Cardiac fibroblast (primary cell): ENCODE measurements at places on chromosomes 7 and 10.

GRCh38 chr10:44995914-44996669 is 4.6 kb upstream of the ZNF22 start:
- DNase-seq: peak; percentile 74

DNA sequence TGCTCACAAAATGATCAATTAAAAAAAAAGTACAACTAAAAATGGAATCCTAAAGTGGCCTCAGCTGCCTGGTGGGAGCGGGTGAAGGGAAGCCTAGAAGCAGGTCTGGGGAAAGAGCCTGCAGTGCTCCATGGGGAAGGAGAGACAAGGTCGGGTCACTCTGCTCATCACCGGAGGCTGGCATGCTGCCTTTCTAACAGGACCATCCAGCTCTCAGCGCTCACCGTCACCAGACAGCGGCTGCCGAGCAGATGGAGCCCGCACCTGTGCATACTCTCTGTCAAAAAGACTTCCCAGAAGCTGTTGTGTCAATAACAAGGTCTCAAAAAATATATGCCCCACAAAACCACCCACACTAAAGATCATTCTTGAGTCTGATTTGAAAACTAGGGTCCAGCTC is 112.8 kb downstream of the BAMBI start:
- no peak for DNase-seq

DNA sequence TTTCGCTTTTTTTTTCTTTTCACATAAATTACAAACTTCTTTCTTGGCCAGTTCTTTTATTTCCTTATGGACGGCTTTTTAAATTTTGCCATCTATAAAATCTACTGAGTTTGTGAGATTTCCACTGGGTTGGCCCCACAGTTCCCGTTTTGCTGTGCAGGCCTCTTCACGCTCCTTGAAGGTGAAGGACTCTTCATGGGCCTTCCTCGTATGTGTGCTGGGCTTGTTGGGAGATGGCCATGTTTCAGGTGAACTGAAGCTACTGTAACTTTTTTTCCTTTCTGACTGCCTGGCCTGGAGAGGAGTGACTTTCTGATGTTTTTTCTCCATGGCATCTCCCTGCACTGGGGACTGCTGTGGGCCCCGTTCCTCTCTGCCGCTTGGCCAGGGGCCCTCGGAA is 262.4 kb downstream of the COBL start:
- DNase-seq: no peak

DNA sequence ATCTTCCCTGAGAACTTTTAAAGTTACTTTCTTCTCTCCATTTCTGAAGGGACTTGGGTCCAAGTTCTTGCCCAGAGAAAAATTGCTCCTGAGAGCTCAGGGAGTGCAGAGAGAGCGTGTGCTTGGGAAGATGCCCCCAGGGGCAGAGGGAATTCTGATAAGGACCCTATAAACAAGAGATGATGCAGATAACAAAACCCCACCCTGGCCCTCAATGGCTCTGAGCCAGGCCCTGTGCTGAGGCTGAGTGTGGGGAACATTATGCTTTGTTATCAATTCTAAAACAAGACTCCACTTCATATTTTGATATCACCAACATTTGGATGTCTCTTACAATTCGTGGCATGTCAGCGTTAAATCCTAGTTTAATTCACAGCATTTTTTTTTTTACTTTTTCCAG is 34.4 kb upstream of the HABP2 start:
- DNase-seq: no peak

- no peak for DNase-seq
These were observed 94.2 kb downstream of the CD36 start for GRCh38 chr7:80732630-80733029.

DNA sequence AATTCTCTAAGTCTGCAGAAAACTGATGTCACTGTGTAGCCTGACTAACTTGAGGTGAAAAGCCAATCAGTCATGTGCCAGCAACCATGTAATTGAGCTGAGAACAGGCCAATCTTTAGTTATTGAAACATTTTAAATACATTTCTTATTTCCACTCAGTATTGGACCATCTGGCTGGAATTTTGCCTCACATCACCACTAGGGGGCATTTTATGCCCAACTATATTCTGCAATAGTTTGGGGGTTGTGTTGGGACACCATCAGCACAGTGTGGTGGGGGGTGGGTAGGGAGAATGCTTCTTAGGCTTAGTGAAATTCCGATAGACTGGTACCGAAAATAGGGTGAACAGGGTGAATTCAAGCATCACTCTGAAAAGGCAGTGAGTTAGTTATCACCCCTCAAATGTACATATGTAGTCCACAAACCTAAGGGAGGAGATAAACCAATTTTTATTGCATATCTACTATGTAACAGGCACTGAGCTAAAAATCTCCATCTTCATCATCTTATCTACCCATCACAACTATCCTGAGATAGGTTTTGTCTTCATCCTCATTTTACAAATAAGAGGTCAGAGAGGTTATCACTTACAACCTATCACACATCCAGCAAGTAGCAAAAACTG is 17.8 kb downstream of the NPSR1 start:
- DNase-seq: peak; percentile 32

- no peak for DNase-seq
These were observed 59.4 kb upstream of the EMX2 start for GRCh38 chr10:117483056-117483590.

GRCh38 chr7:5422396-5423305 is 983 bp downstream of the TNRC18 start:
- peak; percentile 39 for DNase-seq

DNA sequence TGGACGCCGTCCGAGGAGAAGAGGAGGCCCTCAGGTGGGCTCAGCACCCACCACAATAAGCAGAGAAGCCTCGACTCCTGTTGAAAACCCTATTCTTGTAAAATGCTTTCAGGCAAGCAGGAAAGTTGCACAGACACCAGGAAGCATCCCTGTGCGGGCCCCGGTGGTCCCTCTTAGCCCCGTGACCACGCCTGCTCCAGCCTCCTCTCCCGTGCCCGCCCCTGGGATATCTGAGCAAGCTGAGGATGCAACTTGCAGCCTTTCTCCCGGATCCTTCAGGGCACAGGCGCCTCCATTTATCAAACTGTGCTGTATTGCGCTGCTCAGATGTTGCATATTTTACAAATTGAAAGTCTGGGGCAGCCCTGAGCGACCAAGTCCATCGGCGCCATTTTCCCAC is 72.7 kb downstream of the CFAP46 start:
- no peak for DNase-seq

DNA sequence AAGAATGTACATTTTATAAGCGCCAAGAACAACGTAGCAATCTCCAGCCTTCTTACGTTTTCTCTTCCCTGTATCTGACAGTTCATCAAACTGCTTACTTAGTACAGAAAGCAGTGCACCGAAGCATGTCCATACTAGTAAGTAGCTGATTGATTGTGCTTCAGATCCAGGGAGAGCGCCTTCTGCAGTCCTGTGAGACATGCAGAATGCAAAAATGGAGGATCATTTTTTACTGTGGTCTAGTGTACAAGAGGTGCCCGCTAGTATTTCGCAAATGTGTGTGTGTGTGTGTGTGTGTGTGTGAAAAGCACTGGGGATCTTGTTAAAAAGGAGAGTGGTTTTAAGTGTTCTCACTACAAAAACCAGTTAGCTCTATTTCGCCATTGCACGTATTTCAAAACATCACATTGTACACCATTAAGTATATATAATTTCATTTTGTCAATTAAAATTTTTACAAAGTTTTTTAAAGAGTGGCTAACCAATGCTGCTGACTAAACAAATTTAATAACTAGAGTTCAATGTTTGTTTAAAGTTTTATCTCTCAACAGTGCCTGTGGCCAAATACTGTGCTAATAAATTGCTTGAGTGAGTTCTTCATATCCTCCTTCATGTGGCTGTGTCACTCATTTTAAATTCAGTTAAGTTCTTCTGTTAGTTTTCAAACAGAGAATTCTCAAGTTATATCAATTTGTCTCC is 99.6 kb downstream of the ZMYND11 start:
- DNase-seq: no peak

DNA sequence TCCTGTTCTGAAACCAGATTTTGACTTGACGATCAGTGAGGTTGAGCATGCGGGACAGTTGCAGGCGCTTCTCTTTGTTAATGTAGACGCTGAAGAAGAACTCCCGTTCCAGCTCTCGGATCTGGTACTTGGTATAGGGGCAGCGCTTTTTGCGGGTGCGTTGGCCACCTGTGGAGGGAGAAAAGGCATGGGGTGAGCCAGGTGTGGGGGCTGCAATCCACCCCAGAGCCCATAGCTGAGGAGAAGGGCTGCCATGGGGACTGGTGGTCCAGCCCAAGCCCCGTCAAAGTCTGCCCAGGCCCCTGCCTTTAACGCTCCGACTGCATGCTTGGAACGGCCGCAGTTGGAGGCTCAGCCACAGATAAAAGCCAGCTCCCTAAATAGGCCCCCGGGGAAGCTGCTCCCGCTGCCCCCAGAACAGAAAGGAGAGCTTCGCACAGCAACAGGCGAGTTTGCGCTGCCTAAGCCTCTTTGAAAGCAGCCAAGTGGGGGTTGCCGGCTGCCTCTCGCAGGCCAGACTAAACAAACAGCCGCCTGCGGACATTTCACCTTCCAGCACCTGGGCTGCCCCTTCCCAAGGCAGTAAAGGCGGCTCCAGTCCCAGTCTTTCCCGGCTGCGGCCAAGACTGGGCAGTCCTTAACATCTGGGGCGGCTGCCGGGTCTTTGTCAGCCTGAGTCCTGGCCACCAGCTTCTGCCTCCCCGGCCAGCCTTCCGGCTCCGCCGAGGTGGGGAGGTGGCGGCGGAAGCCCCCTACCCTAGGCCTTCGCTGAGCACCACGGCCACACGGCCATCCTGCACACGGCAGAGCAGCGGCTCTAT is 2.0 kb downstream of the HOXA11 start:
- DNase-seq: no peak

- no peak for DNase-seq
These were observed 194.8 kb downstream of the TMEM178B start for GRCh38 chr7:141268614-141269013.

DNA sequence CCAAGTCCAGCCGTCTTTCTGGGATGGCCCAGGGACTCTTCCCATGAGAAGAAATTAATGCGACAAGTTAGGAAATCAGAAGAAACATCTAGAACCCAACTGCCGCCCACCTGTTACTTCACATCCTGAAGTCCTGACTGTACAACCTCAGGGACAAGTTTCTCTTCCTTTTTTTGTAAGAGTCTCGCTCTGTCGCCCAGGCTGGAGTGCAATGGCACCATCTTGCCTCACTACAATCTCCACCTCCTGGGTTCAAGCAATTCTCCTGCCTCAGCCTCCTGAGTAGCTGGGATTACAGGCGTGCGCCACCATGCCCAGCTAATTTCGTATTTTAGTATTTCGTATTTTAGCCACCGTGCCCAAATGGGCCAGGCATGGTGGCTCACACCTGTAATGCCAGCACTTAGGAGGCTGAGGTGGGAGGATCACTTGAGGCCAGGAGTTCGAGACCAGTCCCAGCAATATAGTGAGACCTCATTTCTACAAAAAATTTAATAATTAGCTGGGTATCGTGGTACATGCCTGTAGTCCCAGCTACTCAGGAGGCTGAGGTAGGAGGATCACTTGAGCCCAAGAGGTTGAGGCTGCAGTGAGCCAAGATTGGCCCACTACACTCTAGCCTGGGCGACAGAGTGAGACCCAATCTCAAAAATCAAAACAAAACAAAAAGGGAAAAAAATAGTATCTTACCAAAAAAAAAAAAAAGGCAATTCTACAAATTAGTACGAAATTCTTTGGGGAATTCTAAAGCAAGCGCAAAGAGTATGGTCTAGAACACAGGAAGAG is 20.8 kb downstream of the LAT2 start:
- DNase-seq: no peak

- no peak for DNase-seq
These were observed 38.9 kb downstream of the POU6F2 start for GRCh38 chr7:39016609-39017008.

DNA sequence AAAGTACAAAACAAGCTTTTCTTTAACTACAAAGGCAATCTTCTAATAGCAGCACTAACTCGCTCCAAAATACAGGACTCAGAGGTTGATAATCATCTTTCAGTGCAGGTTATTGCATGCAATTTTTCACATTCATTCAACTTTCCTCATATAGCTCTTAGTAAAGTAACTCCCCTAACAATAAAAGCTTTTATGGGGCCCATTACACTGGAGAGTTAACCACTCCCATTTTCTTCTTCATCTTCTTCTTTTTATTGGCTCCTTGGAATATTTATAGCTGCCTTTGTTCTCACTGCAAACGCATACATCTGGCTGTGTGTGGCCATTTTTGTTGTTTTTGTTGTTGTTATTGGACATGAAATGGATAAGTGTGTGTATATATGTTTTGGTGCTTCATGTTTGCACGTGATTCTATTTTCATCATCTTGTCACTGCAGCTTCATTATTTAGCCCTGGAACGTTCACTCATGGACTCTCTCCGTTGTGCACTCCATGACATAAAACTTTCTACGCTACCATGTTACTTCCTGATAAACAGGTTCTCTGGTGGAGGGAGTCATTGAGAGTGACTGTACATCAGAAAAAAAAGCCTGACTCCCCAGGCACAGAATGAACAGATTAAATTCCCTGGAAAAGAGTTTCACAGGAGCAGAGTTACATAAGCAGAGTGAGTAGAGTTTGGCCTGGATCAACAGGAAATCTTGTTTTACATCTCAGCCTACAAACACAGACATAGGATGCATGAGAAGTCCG is 236.4 kb upstream of the SP4 start:
- DNase-seq: no peak

GRCh38 chr10:107653832-107654287 is 489.4 kb upstream of the SORCS1 start:
- DNase-seq: peak; percentile 59

DNA sequence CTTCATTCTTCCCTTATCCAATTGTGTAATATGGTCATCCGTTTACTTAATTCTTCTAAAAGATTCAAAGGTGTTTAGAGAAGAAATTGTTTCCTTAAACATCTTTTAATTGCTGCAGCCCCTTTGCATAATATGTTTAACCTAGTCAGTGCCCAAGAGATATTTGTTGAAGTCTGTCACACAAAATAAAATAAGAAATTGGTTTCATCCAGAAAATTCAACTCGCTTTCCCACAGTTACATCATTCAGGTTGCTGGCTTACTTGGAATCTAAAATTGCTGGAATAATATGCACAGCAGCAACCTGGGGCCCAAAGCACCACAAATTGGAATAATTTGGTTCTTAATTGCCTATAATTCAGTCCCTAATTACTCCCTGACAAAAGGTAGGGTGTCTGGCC is 155.1 kb upstream of the ETV1 start:
- no peak for DNase-seq

- no peak for DNase-seq
These were observed 52.4 kb upstream of the GNAI1 start for GRCh38 chr7:80082213-80082612.

GRCh38 chr10:65931291-65932070 is 994.4 kb upstream of the LRRTM3 start:
- DNase-seq: no peak

- DNase-seq: no peak
These were observed 70.5 kb upstream of the DIP2C start for GRCh38 chr10:759898-760477.

- peak; percentile 73 for DNase-seq
These were observed 171.5 kb upstream of the SP4 start for GRCh38 chr7:21256310-21256877.

GRCh38 chr10:11106621-11107374 is 89.1 kb downstream of the CELF2 start:
- no peak for DNase-seq
